Stimulated activated CD8-positive, alpha-beta memory T cell treated with anti-CD3 and anti-CD28 coated beads, Interleukin-2, amount 100 ng/mL, for 1 hour (primary cell): ENCODE measurements at places on chromosomes 2 and 18.

DNA sequence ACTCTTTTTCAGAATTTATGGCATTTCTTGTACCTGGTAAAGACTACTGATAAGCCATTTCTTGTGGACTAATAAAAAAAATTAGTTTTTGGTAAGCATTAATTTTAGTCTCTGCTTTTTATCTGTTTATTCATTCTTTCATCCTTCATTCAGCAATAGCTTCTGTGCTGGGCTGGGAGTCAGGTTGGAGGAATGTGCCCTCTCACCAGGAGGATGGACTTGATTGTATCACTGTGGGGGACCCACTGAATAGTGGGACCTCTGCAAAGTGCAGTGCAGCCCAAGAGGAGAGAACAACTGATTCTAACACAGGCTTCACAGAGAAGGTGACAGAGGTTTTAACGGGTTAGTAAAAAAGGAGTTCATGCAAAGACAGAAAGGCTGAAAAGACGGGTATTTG, 39.1 kb downstream of the CDC42EP3 start:
- no peak for DNase-seq

DNA sequence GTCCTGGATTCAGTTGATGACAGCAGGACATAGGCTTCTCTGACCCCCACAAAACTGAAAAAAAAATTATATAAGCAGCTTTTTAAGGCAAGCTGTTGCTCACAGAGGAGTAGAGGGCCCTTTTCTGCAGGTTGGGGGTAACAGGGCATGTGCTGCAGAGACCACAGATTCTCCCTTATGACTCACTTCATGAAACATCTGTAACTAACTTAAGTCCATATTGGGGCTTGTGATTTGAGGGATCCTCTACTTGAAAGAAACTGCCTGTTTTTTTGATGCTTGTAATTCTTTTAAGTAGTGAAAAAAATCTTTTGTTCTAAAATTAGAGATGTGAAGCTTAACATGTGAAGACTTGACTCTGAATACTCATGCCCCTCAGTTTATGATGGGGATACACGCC, 33.4 kb downstream of the XRCC5 start:
- no peak for DNase-seq

DNA sequence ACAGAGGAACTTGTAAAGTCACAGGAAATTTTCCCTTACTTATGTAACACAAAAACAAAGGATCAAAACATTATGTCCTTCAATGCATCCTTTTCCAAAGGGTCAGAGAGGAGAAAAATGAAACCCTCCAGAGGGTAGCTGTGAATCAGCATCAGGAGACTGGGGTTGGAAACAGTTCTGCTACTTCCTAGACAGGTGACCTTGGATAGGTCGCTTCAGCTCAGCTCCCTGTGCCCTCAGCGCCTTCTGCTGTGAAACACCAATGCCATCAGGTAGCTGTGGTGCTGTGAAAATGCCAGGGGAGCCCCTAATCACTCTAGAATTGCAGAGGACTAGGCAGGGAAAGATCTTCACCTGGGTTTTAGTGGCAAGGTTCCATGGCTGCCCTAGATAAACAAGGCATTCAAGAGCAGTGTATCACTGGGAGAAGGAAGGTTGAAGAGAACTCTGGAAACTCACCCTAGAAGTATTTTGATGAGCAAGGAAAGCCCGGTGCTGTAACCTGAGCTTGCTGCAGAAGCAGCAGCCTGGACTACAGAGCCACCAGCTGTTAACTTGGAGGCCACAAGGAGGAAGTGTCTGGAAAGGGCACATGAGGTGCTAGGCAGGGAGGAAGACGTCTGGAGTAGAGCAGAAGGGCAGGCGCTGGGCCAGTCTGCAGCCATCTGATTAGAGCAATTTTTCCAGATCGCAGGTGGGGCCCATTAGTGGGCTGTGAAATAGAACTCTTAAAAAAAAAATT, 100.7 kb upstream of the MCFD2 start:
- DNase-seq: no peak

DNA sequence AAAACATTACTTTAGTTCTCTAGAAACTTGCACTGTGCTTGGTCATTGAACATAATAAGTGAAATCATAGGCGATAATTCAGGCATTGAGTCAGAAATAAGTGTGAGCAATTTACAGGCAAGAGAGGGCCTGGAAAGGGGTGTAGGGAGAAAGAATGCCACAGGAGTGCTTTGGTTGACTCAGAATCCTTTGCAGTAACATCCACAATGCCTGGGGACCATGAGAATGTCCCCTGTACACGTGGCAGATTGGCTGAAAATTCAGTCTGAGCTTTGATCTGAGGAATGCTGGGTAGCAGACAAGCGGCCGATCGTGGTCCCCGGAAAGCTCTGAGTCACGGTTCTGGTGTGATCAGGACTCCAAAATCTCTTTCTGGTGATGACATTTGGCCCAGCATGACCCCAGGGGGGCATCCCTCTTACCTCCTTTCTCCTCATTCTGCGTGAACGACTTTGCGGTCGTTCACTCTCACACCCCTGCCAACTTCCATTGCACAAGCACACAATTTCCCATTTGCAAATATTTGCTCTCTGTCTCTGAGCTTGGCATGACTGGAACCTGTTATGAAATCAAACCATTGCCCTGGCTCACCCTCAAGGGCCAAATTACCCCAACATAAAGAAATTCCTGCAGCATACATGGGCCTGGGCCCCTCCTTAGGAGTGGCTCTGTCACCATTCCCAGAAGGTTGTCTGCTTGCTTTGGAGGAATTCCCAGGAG, 305.0 kb upstream of the EPAS1 start:
- DNase-seq: no peak

GRCh38 chr2:84375020-84375419, 84.1 kb downstream of the SUCLG1 start:
- DNase-seq: no peak

DNA sequence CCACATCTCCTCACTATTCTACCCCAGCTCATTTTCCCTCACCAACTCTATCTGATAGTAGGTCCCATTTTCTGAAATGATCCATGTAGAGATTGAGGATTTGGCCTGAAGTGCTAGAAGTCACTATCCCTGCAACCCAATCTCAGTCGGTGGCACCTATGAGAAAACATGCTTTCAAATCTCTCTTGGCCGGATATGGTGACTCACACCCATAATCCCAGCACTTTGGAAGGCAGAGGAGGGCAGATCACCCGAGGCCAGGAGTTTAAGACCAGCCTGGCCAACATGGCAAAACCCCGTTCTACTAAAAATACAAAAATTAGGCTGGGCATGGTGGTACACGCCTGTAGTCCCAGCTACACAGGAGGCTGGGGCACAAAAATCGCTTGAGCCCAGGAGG, 19.1 kb upstream of the MARCHF4 start:
- DNase-seq: no peak

DNA sequence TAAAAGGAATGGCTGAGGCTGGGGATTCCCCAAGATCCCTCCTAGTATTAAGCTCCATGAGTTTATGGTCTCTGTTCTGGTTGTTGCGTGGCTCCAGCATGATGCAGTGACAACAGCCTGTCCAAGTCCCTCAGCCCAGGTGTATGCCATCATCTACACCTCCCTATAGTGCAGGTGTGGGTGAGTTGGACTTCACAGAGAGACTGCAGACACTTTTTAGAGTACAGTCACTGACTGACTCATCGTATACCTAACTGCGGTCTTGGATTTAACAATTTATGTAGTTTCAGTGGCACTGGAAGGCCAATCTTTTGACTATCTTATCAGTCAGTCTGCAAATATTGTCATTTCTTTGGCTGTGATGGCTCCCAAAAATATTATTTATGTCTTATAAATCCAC, 415.0 kb downstream of the TMX3 start:
- DNase-seq: no peak
